Activated CD4-positive, alpha-beta T cell treated with anti-CD3 and anti-CD28 coated beads for 48 hours (primary cell): ENCODE measurements at places on chromosomes 3 and 15.

DNA sequence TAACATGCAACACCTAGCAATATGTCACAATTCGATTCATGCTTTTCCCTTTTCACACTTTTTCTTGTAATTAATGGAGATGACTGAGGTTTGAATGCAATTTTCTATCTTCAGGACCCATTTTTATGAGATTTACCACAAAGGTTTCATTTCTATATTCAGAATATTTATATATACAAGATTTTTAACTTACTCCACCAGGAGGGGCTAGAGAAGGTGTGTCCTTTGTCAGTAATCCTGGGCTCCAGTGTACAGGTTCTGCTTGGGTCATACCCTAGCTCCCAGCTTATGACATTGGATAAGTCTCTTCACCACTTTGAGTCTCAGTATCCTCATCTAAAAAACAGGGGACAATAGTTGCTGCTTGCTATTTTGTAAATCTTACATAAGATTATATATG is 95.7 kb upstream of the SLC24A5 start:
- DNase-seq: no peak

GRCh38 chr15:25776071-25776746 is 86.9 kb downstream of the ATP10A start:
- no peak for DNase-seq

DNA sequence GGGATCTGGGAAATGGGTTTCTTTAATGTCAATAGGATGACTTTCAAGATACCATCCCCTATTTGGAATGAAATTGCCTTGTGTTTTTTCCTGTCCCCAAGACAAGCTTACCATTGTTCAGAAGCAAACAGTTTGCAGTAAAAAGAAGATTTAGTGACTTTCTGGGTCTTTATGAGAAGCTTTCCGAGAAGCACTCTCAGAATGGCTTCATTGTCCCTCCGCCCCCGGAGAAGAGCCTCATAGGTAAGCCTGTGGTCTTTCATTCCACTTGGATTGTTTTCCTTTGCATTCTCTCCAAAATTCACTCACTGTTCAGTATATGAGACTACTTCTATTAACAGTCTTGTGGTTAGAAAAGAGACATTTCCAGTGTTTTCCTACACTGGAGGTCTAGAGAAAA is 25.6 kb upstream of the SNX22 start:
- no peak for DNase-seq

DNA sequence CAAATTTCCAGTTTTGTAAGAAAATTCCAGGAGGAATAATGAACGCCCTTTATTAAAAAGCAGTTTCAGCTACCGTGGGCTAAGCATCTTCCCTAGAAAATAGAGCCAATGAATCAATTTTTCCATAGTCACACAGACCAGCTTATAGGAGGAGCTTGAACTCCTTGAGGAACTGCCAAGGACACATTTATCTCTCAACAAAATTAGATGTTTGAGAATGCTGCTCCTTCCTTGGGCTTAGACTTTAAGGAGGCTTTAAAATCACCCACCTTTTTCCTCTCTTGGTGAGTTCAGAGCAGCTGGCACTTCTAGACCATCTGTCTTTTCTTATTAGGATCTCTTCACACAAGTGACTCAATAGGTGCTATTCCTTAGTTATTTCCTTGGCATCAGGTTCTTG is 588.0 kb downstream of the SQOR start:
- DNase-seq: no peak

DNA sequence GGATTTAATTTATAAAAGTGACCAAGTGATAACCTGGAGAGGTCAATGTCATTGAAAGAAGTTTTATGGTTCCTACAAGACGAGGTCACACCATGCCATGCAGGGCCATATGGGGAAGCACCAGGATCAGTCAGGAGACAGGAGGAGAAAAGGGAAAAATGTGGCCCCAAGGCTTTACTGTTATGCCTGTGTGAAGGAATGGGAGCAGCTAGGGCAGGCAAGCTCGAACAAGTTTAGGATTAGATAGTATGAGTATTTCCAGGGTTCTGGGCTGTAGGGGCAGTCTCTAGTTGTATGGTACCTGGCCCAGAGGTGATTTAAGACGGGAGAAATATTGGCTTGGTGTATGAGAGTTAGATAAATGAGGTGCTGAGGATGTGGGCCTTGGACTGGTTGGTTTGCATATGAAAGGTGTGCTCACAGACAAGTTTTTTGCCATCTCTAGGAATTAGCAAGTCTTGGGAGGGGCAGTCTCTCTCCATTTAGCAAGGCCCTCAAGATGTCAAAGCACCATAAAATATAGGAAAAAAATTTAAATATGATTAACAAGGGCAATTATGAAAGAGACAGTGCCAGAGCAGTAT is 36.3 kb upstream of the DCLK3 start:
- no peak for DNase-seq
